Naive thymus-derived CD8-positive, alpha-beta T cell (primary cell): ENCODE measurements at places on chromosomes 12 and 14. TPM values are rescaled to one million over a fixed set of nuclear protein-coding genes. Genes with fewer than 3 reads are reported as not detected.

PA2G4 gene
- total RNA-seq: 132 TPM

DNA sequence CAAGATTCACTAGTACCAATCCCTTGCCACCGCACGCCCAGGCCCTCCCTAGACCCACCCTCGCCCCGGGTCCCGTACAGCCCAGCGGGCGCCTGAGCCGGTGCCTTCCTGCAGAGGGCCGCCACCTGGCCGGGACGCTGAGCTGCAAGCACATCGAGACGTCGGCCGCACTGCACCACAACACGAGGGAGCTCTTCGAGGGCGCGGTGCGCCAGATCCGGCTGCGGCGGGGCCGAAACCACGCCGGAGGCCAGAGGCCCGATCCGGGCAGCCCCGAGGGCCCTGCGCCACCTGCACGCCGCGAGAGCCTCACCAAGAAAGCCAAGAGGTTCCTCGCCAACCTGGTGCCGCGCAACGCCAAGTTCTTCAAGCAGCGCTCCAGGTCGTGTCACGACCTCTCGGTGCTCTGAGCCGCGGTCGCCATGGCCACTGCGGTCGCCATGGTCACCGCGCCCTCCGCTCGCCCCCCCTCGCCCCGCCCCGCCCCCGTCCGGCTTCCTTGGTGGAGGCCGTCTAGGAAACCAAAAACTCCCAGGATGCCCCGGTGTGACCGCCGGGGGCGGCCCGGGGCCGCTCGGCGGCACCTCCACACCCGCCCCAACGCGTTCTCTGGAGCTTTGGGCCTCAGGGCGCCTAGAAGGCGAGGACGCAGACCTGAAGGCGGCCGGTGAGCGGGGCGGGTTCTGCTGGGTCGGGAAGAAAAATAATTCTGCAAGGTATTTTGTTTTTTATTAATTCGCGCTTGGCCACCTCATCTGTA, 3.7 kb downstream of the REM2 start:
- DNase-seq: peak; percentile 62

GRCh38 chr14:53004976-53005375, 54.1 kb upstream of the FERMT2 start:
- DNase-seq: no peak

- DNase-seq: no peak
Observed at GRCh38 chr12:3150931-3151835, 74.0 kb downstream of the TSPAN9 start.

- no peak for DNase-seq
Observed at GRCh38 chr14:75844486-75844885, 137.3 kb downstream of the TGFB3 start.

- no peak for DNase-seq
Observed at GRCh38 chr12:7271893-7272514, 31.9 kb upstream of the ACSM4 start.

SLIRP gene
- total RNA-seq: 55.0 TPM

DNA sequence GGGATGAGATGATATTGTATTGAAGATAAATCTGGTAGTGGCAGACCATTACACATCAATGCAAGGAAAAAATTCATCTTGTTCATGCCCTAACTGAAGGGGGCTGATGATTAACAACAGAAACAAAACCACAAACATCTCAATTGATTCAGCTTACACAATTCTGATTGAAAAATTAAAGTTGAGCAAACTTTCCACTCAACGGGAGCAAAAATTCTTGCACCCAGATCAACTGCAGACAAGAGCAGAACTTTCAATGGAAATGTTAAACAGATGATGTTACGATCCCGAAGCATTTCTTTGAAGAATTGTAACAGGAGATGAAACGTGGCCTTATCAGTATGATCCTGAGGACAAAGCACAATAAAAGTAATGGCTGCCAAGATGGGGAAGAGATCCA, 172.4 kb upstream of the SOX5 start:
- no peak for DNase-seq

DNA sequence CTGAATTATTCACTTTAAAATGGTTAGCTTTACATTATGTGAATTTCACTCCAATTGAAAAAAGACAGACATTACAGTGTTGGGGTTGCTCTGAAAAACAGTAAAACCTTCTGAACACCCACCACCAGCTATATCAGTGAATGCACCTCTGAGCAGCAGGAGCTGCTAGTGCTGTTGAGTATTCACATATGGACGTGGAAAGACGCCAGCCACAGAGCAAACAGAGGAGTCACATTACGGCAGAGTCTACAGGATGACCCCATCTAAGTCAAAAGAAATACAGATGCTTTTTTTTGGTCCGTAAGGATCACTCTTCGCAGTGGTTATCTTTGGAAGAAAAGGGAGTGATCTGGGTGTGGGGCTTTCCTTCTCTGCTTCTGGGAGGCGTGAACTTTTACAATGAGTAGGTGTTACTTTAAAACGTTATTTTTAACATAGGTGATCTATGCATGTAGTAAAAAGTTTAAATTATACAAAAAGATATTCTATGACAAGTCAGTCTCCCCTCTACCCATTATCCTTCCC, 4.5 kb downstream of the HVCN1 start:
- no peak for DNase-seq

ATP2A2 gene
- 75.6 TPM for total RNA-seq
